Colonic mucosa (tissue), 4 donors: ENCODE measurements at places on chromosomes 3 and 15.

- DNase-seq = no peak
These were observed 76.3 kb upstream of the UMPS start for GRCh38 chr3:124653797-124654469.

DNA sequence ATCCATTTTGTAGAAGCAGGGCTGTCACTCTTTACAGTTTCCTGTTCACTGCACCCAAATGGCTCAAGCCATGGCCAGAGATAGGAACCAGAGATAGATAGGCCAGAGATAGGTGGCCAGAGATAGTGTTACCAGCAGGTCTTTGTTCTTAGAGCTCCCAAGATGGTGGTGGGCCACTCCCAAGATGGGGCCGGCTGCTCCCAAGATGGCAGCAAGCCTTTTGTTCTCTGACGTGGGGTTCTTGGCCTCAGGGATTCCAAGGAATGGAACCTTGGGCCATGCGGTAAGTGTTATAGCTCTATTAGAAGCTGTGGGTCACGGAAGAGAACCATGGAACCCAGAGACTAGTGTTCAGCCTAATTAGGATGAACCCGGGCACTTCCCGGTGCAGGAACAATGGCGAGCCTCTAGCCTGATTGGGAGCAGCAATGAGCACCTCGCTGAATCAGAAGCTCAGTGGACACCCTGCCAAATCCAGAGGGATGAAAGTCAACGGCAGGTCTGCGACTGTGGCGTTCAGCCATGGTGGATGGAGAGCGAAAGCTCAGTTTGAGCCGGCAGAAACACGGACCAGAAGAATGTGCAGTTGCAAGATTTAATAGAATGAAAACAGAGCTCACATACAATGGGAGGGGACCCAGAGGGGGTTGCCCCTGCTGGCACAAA, 45.0 kb upstream of the CD96 start:
- DNase-seq = no peak

GRCh38 chr3:57659004-57659673, 33.7 kb downstream of the DENND6A start:
- DNase-seq = no peak

GRCh38 chr3:69696367-69696766, 42.9 kb upstream of the MITF start:
- no peak for DNase-seq

- DNase-seq = no peak
These were observed 243.3 kb upstream of the RARB start for GRCh38 chr3:25184641-25185250.

DNA sequence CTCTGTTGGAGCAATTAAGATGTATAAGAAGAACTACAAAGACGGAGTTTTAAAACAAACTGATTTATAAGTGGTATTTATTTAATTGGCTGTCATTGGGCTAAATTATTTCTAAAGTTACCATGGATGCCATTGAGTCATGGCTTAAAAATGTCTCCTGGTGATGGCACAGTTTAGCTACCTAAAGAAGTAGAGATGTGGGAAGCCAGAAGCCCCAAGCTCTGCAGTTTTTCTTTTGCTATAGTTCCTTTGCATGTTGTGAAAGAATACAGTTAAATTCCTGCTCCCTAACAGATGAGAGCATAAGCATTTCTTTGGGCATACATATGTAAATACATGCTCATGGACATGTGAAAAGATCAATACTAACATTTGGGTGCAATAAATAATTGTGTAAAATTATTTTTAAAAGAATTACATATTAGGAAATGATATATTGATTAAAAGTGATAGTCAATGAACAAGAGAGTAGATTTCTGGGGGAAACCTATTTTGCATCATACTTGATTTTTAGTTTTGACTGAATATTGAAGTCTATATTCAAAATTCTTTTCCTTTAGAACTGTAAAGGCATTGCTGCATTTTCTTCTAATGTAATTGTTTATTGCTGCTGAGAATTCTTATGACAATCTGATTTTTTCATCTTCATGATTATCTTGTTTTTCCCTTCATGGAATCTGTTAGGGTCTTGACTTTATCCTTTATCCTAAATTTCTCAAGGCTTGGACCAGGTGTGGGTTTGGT, 2.1 kb downstream of the OPA1 start:
- DNase-seq = no peak
